ENCODE measurements at places on chromosomes 2 and 18.

- DNase-seq = no peak
These were observed 73.8 kb upstream of the CCDC85A start for GRCh38 chr2:56109994-56110393.

DNA sequence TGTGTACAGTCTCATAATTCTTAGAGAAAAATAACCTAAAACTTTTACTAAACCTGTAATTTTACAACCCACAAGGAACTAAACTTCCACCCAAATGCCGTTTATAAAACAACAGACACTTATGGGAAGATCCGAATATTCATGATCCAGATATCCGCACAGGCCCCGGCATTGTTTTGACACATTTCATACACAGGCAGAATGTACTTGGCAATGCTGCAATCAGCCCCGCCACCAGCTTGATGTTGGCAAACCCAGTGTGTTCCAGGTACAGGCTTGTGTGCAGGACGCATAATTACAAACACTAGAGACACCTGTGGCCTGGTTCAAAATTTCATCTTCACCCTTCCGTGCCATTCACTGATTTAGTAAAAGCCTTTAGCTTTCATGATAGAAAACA is 393.0 kb upstream of the SALL3 start:
- DNase-seq = no peak

- DNase-seq = no peak
These were observed 26.5 kb upstream of the HNMT start for GRCh38 chr2:137937778-137938177.

DNA sequence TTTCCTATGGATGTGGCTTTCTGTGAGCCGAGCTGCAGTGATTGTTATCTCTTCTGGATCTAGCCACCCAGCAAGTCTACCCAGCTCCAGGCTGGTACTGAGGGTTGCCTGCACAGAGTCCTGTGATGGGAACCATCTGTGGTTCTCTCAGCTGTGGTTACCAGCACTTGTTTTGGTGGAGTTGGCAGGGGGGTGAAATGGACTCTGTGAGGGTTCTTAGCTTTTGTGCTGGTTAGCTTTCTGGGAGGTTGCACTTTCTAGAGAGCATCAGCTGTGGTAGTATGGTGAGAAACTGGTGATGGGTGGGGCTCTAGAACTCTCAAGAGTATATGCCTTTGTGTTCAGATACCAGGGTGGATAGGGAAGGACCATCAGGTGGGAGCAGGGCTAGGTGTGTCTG is 45.4 kb upstream of the MYL1 start:
- DNase-seq = no peak

DNA sequence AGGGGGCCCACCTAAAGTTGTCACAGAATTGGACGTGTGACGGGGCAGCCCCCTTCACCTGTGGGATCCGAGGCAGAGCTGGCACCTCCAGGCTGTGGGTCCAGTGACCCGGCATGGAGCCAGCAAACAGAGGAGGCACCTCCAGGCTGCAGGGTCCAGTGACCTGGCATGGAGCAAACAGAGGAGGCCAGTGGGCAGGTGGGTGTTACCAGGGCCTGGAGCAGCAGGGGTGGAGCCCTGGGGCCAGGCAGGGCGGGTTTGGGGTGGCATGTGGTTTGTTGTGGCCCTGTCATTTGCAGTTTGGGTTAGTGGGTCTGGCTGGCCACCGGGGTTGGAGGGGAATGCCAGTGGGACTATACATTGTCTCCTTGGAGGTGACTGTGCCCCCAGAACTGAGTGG is 68.2 kb downstream of the HPCAL1 start:
- no peak for DNase-seq

DNA sequence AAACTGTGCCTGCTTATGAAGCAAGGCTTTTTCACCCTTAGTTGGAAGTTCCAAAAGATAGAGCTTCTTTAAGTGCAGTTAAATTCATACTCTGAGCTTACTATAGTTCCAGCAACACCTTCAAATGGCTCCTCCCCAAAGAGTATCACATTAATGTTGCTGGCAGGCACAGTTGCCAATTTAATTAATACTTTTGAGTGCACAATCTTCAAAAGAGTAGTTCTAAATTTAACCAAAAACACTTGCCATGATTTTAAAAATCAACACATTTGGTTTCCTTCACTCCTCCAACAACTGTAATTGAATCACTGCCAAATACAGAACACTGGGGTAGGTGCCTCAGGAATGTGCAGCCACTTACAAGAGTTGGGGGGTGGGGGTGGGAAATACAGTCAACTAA is 150.6 kb upstream of the UBE2E3 start:
- no peak for DNase-seq

DNA sequence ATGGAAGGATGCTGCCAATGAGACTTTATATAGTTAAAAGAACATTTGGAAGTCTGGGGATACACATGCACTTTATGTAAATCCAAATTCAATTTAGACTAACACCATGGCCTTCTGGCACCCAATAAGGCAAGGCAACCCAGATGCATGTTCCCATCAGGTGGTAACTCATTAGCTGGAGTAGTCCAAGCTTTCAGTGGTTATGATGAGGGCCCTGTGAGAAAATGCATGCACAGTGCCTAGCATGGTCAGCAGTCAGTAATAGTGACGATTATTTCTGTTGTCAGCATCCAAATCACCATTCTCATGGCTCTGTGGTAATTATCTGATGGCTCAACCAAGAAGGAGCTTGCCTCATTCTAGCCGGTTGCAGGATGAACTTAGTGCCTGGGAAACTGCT is 70.3 kb upstream of the CTLA4 start:
- DNase-seq = no peak

- DNase-seq = no peak
These were observed 836.1 kb downstream of the CBLN2 start for GRCh38 chr18:71707985-71708500.

DNA sequence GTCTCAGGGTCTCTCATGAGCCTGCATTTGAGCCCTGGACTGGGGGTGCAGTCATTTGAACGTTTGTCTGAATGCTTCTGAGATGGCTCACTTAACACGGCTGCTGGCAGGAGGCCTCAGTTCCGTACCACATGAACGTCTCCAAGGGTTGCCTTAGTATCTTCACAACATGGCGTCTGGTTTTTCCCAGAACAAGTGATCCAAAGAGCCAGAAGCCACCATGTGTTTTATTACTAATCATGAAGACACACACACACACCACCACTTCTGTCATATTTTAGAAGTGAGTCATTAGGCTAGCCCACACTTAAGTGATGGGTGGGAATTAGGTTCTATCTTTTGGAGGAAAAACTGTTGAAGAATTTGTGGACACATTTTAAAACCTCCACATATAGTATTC is 15.0 kb upstream of the MYO1B start:
- DNase-seq = no peak

DNA sequence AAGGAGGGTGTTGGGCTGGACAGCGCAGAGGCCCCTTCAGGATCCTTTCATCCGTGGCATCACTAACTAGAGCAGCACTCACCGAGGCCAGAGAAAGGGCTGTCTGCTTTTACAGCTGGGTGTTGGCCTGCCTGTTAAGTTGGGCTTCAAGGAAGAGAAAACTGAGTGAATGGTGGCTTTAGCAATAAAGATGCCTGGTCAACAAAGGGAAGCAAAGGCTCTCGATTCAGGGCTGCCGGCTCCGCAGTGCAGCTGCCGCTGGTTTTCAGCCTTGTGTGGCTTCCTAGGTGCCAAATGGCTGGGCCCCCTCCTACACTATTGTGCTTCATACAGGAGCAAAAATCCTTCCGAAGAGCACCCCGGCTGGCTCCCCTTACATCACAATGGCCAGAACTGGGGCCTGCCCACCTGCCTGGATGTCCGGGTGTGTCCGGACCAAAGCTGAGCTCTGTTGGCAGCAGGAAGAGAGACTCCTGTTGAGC is 61.0 kb upstream of the GPR45 start:
- DNase-seq = no peak

- DNase-seq = no peak
These were observed 200.9 kb upstream of the EPAS1 start for GRCh38 chr2:46096260-46096659.

All from stimulated activated CD8-positive, alpha-beta memory T cell treated with anti-CD3 and anti-CD28 coated beads, Interleukin-15, amount 100 ng/mL, for 24 hours (primary cell).